ENCODE measurements at places on chromosomes 3 and 15.

DNA sequence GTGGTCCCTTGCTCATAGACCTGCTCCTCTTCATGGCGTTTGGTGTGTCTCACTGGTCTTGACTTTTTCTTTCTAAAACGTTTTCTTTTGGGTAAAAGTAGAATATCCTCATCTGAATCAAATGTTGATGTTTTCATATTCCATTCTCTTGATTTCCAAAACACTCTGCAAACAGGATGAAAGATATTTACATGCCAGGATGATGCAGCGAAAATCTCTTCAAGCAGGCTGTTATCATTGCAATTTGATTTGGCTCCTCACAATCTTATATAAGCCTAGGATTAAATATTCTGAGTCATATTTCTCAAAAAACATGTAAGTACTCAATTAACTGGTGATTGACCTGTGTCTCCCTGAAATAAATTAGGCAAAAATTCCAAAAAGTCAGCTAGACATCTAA lies 10.1 kb downstream of the PP2D1 start:
- no peak for DNase-seq

GRCh38 chr3:63295806-63296205 lies 17.7 kb downstream of the SYNPR start:
- DNase-seq, result no peak

- no peak for DNase-seq
These were observed 424.3 kb upstream of the TPRG1 start for GRCh38 chr3:188747489-188747888.

GRCh38 chr3:86984271-86984670 lies 6.7 kb downstream of the VGLL3 start:
- no peak for DNase-seq

GRCh38 chr15:61237400-61237799 lies 8.3 kb upstream of the RORA start:
- no peak for DNase-seq

- DNase-seq, result no peak
These were observed 19.4 kb downstream of the SLC6A11 start for GRCh38 chr3:10835406-10835805.

GRCh38 chr3:117047951-117048705 lies 338.5 kb downstream of the TUSC7 start:
- no peak for DNase-seq

DNA sequence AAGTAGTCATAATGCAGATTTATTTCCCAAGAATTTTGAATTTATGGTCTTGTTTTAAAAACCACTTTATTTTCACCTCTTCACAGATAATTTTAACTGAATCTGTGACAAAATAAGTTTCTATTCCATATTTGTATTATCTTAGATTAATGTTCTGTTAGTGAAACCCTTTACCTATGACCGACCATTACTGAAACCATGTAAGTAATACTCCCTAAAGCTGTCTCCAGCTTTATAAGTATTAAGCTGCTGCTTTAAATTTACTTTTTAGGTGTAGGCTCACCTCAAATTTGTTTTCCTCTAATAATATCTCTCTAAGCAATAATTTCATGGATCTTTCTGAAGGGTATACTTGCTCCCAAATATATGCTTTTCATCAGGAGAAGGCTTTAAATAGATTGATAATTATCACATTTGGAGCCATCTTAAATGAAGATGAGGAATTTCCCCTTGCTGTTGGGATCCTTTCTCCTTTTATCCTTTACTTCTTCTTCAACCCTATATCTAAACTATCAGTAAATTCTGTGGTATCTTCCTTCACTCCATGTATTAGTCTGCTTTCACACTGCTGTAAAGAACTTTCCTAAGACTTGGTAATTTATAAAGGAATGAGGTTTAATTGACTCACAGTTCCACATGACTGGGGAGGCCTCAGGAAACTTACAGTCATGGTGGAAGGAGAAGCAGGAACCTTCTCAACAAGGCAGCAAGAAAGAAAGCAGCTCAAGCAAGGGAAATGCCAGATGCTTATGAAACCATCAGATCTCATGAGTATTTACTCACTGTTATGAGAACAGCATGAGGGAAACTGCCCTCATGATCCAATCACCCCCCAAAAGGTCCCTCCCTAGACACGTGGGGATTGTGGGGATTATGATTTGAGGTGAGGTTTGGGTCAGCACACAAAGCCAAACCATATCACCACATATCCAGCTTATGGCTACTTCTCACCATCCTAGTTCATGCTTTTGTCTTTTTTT lies 92.3 kb upstream of the P2RY1 start:
- DNase-seq, result no peak

DNA sequence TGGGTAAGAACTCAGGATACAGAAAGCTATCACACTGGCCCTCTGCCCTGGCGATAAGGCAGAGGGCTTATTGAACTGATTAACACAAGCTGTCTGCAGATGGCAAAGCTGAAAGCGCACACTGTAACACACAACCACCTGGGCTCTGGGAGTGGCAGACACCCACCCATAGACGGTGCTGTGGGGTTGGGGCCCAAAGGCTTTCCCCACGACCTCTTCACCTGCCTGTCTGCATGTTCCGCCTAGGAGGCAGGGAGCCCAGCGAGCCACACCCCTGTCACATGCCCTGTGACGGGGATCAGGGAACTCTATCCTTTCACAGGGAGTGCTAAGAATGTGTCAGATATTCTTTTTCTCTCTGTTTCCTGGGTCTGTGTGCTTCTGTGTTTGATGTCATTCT lies 12.1 kb upstream of the TFG start:
- no peak for DNase-seq

DNA sequence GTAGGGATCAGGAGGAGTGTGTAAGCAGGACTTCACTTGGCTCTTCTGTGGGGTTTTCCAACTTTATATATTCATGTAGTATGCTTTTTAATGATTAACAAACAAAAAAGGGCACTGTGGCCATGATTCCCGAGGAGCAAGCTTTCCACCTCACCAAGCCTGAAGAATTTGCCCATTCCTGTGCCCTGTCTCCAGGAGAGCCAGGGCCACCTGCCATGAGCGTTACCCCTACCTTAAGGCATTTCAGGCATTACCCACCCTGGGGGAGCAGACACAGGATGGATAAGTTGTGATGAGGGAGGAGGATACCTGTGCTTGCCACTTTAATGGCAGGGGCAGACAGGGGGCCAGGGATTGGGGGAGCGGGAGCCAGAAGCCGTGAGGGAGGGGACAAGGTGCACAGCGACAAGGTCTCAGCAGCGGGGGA lies 3.0 kb downstream of the TRPM1 start:
- DNase-seq, result peak; percentile 46

DNA sequence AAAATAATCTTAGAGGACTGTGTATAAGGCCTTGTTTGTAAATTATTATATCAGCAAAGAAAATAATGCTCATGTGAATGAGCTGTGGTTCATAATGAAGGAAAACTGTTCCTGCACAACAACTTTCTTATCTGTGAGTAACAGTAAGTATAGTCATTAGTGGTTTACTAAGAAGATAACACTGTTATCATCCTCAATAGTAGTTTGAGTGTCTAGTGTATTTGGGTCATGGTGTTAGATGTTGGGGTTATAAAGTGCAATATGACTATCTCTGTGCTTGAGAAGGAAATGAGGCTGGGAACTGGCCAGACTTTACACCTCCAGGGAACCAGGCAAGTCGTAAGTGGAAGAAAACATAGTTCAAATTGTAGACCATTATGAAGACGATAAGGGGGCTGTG lies 15.6 kb downstream of the VPS8 start:
- DNase-seq, result no peak

GRCh38 chr3:101069901-101070798 lies 76.9 kb upstream of the ABI3BP start:
- no peak for DNase-seq

GRCh38 chr3:16510620-16511319 lies 2.7 kb downstream of the RFTN1 start:
- no peak for DNase-seq

GRCh38 chr3:139096670-139097069 lies 52.0 kb upstream of the PRR23C start:
- DNase-seq, result no peak

Measured in right renal pelvis (tissue), 4 donors.